Activated naive CD4-positive, alpha-beta T cell treated with anti-CD3 and anti-CD28 coated beads, Interleukin-2, amount 50 U/mL, for 16 hours (primary cell): ENCODE measurements at places on chromosomes 2 and 18.
A peak's percentile ranks its signal among the peaks of the same experiment; 100 is the strongest.

- DNase-seq = no peak
These were observed 94.3 kb downstream of the RNF144A start for GRCh38 chr2:7011356-7012083.

DNA sequence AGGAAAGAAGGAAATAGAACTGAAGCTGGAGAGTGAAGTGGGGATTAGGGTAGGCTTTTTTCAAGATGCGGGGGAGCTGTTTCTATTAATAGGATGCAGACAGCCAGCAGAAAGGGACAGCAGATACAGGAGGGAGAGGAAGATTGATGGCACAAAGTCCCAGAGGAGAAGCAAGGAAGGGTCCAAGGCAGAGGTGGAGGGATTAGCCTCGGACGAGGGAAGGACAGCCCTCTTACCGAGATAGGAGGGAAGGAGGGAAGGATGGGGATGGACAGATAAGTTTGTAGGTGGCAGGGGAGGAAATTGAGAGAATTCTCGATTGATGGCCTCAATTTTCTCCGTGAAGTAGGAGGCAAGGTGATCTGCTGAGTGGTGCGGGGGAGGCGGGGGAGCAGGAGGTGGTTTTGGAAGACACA lies 317.4 kb downstream of the AGPS start:
- no peak for DNase-seq

DNA sequence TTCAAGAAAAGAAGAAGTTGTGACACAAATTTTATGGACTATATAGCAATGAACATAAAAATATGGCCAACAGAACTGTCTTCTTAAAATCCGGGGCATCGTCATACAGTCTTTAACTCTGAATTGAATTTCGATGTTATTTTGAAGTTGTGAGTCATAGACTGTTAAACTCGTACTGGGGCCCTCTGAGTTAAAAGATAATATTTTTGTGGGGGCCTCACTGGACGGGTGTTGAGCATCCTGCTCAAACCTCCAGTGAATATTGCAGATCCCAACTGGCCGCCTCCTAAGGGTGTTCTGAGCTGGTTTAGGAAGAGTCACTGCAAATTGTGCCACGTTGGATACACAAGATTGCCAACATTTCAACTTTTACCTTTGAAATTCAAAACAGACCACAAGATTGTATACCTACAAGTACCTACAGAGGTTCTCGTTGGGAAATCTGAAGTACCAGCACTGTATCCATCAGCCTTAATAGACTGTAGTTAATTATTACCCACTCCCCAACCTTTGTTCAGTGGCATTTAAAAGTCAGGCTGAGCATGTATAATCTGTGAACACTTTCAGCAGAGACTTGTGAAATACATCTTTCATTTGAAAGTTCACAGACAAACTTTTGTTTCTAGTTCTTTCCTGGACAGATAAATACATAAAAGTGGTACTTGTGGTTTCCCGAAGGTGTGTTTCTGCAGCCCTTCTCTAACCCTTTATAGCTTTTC lies 27.8 kb downstream of the KLHL23 start:
- no peak for DNase-seq

DNA sequence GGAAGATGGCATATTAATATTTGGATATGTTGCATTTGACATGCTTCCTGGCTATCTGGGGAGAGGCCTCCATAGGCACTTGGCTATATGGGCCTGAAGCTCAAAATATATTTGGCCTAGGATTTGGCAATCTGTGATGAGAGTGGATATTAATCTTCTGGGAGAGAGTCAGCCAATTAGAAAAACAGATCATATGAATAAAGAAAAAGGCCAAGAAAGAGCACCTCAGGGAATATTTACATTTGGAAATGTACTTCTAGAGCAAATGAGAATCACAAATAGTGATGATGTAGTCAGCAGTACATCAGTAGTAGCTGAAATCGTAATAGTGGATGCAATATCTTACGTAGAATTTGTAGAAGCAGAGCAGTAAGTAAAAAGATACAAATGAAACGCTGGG lies 277.0 kb downstream of the CTNNA2 start:
- DNase-seq = no peak

DNA sequence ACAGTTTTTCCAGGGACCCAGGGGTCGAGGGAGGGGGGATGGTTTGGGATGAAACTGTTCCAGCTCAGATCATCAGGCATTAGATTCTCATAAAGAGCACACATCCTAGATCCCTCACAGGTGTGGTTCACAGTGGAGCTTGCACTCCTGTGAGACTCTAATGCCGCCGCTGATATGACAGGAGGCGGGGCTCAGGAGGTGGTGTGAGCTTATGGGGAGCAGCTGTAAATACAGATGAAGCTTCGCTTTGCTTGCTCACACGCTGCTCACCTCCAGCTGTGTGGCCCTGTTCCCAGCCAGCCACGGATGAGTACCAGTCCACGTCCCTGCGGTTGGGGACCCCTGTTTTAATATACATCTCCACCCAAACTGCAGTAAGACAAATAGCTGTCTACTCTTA lies 204.2 kb downstream of the AGAP1 start:
- DNase-seq = no peak

- no peak for DNase-seq
These were observed 118.3 kb downstream of the FMNL2 start for GRCh38 chr2:152453129-152453911.

GRCh38 chr2:216648105-216648504 lies 14.9 kb downstream of the IGFBP2 start:
- no peak for DNase-seq

- DNase-seq = no peak
These were observed 37.5 kb downstream of the MYT1L start for GRCh38 chr2:2293527-2294089.

DNA sequence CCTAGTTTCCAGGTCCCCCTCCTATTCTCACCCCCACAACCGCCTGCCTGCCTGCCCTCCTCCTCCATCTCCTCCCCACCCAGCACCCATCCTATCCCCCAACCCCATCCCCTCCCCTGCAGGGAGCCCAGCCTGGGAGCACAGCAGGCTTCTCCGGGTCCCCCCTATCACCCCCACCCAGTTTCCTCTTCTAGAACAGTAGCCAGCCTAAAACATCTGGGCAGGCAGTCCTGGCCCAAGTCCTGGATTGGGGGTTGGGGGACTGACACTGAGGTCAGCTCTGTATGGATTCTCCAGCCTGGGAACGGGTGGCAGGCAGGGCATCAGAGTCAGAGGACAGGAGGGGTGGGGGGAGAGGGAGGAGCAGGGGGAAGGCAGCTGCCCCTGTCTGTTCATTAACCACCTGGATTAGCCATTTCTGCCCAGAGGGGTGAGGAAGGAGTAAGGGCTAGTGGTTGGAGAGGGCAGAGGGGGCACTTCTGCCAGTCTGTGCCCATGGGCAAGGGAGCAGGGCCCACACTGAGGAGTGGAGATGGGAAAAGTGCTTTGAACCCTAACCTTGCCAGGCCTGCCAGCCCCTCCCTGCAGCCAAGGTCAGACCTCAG lies 60.0 kb downstream of the TNS1 start:
- DNase-seq = no peak

DNA sequence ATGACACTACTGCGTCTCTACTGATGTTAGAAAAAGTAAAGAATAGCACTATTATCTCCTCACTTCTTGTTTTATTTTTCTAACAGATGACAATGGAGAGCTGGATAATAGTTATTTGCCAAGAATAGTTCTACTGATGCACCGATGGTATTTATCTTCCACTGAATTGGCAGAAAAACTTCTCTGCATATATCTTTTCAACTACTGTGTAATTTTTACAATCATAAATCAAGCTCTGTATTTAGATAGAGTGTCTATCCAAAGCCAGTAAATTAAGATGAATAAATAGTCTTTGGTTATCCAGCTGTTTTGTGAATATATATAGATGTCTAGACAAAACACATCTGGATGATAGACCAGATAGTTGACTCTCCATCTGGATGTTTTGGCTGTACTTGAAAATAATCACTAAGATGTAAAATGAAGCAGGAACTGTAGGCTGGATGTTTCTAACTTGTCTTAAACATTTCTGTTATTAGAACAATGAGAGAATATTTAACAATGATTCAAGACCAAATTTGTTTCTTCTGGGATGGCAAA lies 40.1 kb downstream of the RASGRP3 start:
- no peak for DNase-seq

DNA sequence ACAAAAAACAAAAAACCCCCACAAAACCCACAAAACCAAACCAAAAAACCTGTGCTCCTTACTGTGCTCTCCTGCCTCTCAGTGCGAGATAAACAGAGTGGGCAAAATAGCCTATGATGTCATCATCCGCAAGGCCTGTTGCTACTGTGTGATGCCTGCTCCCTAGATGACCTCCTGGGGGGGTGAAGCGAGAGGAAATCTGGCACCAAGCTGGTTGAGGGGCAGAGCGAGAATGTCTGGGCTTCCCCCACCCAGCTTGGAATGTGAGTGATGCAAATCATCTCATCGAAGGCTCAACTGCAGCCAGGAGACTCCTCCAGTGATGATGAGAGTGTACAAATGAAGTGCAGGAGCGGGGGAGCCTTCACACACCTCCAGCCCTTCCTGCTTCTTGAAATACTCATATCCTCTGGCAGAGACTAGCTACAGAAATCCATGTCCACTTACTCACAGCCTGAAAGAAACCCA lies 57.7 kb upstream of the MAP4K3 start:
- DNase-seq = no peak

DNA sequence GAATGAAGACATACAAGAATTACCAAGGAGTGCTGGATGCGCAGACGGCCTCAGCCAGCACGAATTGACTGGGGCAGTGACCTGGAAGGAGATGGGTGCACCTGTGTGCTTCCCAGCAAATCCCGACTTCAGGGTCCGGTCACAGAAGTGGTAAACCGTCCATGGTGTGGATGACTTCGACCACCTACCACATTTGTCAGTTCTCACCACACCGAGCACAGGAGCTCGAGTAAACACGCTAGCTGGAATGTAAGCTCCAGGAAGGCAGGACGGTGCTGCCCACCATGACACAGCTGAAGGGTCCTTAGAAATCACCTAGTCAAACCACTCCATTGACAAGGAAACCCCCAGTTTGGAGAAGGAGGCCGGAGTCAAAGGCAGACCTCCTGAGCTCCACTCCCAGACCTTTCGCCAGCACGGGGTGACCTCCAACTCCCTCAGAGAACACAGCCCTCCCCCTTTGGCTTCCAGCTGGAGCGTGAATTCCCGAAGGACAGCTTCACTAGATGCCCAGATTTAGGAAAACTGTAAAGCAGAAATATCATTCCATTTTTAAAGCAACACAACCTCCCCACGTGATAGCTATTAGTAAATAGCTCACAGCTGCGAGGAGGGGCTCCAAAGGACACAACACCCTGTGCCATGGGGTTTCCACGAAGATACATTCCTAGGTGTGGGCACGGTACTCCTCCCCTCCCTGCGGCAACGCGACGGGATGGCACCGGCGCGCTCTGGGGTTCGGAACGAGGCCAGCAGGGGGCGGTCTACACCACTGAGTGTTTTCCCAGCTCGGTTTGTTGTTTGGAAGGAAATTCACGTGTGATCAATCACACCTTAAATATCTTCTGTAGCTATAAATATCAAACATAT lies 34.1 kb upstream of the GNAL start:
- DNase-seq = peak; percentile 32

DNA sequence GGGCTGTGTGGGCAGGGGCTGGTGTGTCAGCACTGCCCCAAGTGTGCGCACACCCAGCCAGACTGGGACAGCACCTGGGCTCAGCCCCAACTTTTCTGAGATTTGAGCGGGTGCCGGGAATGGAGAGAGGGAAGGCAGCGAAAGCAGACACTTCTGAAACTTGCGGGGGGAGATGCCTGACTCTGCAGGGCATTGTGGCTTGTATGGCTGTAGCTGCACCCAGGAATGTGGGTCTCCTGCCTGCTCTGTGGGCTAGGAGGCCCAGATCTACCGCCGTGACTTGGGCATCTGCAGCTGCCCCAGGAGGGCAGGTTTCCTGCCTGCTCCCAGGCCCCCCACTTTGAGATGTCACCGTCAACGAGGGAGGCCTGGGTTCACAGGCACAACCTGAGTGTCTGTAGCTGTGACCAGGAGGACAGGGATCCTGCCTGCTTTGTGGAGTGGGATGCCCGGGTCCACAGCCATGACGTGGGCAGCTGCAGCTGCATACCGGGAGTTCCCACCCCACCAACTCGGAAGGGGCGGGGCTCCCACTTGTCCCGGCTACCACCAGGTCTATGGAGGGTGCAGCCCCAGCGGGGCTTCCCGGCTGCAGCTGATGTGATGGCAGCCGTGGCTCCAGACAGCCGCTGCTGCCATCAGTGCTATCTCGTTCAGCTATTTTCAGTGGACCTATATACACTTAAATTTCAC lies 95.3 kb downstream of the DOK6 start:
- DNase-seq = no peak

GRCh38 chr2:219112651-219113338 lies 47.8 kb downstream of the NHEJ1 start:
- no peak for DNase-seq

DNA sequence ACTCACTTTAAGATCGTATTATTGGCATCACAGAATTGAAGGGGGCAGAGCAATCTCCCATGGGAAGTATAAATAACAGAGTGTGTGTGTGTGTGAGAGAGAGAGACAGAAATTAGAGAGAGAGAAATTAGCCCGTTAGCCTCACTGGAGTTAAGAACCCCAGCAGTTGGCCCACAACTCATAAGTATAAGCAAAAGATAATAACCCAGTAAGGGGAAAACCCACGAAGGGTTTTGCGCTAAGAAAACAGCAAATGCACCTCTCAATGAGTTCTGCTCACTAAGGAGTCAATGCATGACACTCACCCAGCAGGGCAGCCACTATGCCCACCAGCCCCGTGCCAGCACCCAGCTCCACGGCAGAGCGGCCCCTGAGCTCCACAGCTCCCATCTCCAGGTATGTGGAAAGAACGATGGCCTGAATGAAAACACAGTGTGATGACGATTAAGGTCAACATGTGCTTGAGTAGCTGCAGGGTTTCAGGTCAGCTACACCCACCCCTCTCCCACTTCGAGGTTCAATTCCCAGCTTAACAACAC lies 3.6 kb downstream of the METTL21A start:
- DNase-seq = no peak

DNA sequence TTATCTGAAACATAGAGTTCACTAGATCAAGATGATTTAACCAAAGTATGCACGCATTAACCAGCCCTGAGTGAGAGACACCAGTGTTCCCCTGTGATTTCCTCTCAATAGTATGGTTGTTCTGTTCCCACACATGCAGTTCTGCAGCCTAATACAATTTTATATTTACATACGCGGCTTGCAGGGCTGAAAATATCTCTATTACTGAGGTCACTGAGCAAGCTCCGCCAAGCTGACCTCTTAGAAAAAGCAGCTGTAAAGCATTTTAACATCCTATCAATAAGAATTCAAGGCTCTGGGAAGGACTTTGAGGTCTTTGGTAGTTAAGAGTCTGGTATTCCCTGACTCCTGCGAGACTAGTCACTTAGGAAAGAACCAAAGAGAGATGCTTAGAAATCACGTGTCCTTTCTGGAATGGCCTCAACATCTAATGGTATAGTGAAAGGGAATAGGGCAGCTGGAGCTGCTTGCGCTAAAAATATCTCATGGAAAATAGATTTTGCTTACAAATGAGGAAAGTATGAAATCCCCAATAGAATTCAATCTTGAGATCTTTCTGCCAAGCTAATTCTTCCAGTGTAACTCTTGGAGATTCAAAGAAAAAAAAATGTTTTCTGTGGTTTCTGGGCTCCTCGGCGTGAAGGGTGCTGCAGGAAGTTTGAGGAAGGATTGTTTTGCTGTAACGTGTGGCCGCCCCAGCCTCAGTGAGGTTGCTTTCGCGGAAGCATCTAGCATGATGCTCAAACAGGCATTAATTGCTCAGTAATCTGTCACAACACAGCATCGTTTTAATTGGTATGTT lies 59.2 kb downstream of the DOCK10 start:
- peak; percentile 23 for DNase-seq

- DNase-seq = no peak
These were observed 354.6 kb upstream of the SETBP1 start for GRCh38 chr18:44325903-44326635.
